ENCODE measurements at places on chromosomes 3 and 15. TPM values are rescaled to one million over a fixed set of nuclear protein-coding genes. Genes with fewer than 3 reads are reported as not detected.

GRCh38 chr3:147493666-147494065 is 84.5 kb downstream of the ZIC1 start:
- no peak for DNase-seq

Gene CEP152
- total RNA-seq, result 10.9 TPM

Gene DAPK2
- 4.6 TPM for total RNA-seq

Gene RNF7
- total RNA-seq, result 126 TPM

GRCh38 chr15:38220606-38221273 is 31.9 kb upstream of the SPRED1 start:
- DNase-seq, result no peak

- DNase-seq, result no peak
These were observed 77.5 kb downstream of the IGF1R start for GRCh38 chr15:98725874-98726273.

Gene LCMT2
- 16.5 TPM for total RNA-seq

- DNase-seq, result no peak
These were observed 30.5 kb downstream of the POLQ start for GRCh38 chr3:121515313-121515712.

DNA sequence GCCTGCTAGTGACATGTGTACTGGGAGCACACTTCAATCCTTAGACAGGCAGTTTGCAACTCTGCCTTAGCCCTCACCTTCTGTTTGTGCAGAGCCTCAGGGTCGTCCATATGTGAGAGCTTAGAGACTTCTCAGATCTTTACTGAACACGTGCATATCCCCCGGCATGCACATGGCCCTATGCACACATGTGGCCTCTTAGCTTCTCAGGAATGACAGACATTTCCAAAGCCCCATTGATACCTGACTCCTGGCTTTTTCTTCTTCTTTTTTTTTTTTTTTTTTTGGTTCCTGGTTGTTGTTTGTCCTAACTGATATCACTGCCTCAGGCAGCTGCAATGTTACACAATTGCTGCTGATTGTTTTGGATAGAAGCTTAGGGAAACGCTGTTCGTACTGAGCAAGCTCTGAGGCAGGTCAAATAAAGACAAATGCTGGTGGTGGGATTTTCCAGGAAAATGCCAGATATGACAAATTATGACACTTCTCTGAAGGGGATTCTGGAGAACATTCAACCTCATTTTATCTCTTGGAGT is 107.2 kb upstream of the RGMA start:
- DNase-seq, result no peak

Gene ACP3
- total RNA-seq, result 0.17 TPM

- DNase-seq, result no peak
These were observed 85.8 kb downstream of the PPCDC start for GRCh38 chr15:75109021-75109735.

Gene SCAANT1
- total RNA-seq, result not detected

Gene KLF13
- total RNA-seq, result 30.6 TPM

DNA sequence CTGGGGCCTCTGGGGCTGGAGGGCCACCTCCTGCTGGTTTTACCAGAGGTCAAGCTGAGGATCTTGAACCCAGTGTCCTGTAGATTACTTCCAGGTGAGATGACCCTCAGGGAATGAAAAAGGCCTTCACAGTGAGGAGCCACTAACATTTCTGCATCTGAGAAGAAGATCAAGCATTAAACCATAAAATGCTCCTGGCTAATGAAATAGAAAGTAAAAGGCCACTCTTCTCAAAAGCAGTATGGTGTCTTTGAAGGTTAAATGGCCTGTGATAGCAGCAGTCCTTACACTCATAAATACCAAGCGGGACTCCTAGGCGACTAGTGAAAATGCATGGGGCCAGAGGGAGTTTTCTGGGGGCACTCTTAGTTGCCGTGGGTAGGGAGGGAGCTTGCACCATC is 47.0 kb upstream of the RGMA start:
- no peak for DNase-seq

Gene GOLGA8H
- total RNA-seq, result 0.70 TPM

GRCh38 chr3:168085491-168086119 is 10.1 kb downstream of the GOLIM4 start:
- no peak for DNase-seq

DNA sequence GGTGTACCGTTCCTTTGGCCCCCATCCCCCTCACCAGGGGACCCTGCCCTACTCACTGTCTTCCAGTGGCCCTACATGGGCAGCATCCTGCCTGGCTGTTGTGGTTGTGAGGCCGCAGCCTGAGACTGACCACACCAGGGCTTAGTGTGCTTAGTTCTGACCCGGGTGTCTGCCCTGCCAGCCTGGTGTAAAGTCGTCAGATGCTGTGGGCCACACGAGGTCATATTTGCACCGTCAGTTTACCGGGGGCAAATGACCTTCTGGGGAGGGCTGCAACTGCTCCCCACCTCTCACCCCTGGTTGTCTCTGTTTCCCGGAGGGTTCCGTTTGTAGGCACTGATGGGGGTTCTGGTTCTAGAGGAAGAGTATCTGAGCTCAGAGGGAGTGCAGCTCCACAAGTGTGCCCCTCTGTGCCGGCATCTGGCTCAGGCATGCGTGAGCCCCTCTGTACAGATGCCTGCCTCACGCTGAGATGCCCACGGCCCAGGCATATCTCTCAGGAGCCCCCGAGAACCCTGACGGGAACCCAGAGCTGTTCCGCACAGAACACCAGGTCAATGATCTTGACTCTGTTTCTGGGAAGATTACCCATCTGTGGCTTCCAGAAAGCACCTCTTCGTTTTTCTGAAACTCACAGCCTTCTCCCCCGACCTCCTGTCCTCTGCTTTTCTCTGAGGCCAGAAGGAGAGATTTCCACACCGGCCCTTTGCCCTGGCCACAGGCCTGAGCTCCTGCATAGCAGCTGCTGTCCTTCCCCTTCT is 19.2 kb downstream of the KLF13 start:
- DNase-seq, result no peak

- DNase-seq, result no peak
These were observed 508.6 kb upstream of the SUCLG2 start for GRCh38 chr3:68163062-68163461.

Gene CHRFAM7A
- total RNA-seq, result 4.3 TPM

Gene SIDT1
- total RNA-seq, result not detected

Gene ATXN7
- total RNA-seq, result 21.5 TPM

- DNase-seq, result no peak
These were observed 35.5 kb upstream of the NR1I2 start for GRCh38 chr3:119746423-119746822.

Gene PCSK6
- 4.0 TPM for total RNA-seq
